ENCODE measurements at places on chromosomes 7 and 10.

- DNase-seq, result no peak
Observed at GRCh38 chr7:101393865-101394264, 31.2 kb downstream of the COL26A1 start.

GRCh38 chr10:3972460-3973301 lies 187.7 kb upstream of the KLF6 start:
- peak; percentile 51 for DNase-seq

DNA sequence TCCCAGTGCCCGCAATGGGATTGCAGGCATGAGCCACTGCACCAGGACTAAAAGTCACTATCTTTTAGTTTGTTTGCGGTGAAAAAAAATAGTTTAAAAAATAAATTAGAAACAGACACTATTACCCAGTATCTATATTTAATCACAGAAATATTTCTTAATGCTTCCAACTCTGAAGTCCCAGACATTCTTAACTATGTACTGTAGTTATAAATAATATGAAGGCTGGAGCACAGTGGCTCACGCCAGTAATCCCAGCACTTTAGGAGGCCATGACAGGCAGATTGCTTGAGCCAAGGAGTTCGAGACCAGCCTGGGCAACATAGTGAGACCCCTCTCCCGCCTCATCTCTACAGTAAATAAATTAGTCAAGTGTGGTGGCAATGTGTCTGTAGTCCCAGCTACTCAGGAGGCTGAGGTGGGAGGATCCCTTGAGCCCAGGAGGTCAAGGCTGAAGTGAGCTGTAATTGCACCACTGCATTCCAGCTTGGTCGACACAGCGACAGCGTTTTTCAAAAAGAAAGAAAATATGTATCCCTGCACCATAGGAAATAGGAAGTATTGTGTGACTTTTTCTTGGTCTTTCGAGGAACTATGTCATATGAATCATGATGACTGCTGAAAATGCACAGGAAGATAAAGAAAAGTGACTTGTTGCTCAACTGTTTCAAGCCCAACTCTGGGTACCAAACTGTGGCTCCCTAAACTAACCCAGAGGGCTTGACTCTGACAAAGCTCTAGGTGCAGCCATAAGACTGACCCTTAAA lies 74.9 kb upstream of the STEAP1B start:
- DNase-seq, result no peak

DNA sequence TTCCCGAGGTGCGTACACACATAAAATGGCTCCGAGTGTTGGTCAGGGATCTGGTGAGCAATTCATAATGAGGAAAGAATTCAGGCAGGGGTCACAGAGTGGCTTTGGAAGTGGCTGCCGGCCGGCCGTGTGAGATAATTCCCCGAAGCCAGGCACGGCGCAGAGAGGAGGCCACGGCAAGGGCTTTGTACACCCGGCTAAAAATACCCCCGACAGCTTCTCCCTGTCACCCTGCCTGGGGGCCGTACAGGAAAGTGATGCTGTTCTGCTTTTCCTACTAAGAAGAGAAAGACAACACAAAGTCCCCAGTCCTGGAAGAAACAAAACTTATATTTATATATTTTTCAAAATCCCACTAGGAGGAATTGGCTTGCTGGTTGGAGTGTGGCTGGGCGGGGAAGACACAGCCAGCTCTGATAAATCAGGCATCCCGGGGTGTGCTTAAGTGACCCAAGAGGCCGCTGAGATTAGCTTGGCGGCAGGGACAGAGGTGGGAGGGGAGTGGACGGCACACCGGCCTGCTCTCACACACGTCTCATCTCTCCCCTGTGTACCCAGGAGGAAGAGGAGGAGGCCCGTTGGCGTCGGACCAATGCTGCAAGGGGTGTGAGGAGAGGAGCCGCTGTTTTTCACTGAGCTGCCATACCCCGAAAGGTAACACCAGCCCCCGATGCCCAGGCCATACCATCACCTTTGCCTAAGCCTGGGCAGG lies 70.5 kb downstream of the ZMIZ1 start:
- no peak for DNase-seq

- DNase-seq, result peak; percentile 42
Observed at GRCh38 chr7:19713676-19714075, 4.8 kb upstream of the POLR1F start.

DNA sequence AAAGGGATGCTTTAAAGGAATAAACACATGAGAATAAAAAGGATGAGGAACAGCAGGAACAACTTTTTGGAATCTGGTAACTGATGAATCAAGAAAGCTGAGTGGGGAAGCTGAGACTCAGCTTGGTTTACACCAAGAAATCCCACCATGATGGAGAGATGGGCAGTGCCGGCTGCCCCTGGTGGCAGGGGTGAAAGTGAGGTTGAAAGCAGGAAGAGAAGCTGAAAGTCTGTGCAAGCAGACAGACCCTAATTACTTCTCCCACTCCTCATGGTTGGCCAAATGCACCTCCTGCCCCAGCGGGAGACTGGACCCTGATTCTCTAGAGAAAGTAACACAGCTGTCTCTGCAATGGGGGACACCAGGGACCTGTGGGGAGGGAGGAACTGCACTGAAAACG lies 57.6 kb upstream of the NANOS1 start:
- no peak for DNase-seq

DNA sequence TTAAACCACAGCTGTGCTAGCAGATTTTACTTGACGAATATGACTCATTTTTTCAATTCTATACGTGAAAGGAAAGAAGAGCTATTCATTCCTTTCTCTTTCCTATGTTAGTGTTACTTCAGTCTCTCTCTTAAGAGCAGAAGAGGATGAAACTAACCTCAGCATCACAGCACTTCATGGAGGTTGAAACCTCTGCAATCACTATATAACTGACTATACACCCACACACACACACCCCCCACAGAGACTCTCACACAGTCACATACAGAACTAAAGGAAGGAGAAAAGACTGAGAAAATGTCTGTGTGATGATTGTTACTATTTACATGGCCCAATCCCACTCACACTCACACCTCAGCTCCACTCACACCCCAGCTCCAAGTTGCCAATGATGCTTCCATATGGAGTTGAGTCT lies 104.2 kb downstream of the KIF20B start:
- no peak for DNase-seq

Data from CD4-positive, alpha-beta T cell treated with Interleukin-4 for 1 hour (primary cell).